ENCODE measurements at places on chromosomes 3 and 15. TPM values are rescaled to one million over a fixed set of nuclear protein-coding genes. Genes with fewer than 3 reads are reported as not detected.

Gene FEZF2
- total RNA-seq = 20.6 TPM

Gene IL17RB
- total RNA-seq = 21.4 TPM

Gene GPR156
- 1.0 TPM for total RNA-seq

Gene NKIRAS1
- 48.9 TPM for total RNA-seq

Gene CMTM8
- 2.7 TPM for total RNA-seq

Gene CCDC39
- 2.1 TPM for total RNA-seq

Gene ALPK3
- total RNA-seq = 4.3 TPM

Measured in dorsolateral prefrontal cortex (tissue), 122 donors.